ENCODE measurements at places on chromosomes 7 and 10.

DNA sequence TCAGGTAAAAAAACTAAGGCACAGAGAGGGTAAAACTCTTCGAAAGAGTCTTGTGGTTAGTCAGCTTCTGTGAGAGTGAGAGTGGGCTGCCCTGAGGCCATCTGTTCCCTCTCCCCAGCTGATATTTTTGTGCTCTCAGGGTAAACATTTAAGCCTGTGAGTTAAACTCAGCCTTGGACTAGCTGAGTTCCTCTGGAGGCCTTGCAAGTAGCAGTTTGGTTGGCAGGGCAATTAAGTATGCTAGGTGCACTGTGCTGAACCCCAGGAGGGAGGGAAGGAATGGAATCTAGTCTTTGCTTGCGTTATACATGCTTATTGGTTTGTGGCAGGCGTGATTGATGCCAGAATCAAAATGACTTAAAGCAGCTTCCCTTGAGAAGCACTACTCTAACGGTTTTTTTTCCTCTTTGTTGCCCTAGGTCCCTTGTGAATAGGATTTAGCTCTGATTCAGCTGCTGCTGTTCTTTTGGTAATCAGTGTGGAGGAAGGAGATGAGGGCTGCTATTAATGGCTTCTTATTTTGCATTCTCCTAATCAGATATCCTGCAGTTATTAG, 140.2 kb downstream of the AUTS2 start:
- DNase-seq = no peak

GRCh38 chr7:155994279-155994811, 182.1 kb upstream of the SHH start:
- DNase-seq = no peak

DNA sequence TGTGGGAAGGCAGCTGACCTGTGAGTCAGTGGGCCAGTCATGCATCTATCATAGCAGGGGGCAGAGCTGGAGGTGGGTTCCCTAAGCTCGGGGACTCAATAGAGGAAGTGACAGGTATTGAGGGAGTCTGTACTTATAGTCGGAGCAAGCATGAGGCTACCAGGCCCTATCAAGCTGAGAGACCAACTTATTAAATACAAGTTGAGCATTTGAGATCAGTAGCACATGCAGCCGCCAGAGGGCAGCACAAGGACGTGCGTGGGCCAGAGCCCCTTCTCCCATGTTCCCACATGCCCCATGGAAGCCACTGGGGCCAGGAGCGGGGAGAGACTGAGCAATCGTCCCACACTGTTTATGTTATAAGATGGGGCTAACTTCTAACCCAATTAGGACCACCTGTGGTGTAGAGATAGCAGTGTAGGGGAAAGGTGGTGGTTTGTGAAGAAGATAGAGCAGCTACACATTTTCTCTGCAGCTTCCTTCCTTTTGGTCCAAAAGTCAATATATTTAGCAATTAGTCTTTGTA, 13.0 kb upstream of the STK31 start:
- DNase-seq = no peak

DNA sequence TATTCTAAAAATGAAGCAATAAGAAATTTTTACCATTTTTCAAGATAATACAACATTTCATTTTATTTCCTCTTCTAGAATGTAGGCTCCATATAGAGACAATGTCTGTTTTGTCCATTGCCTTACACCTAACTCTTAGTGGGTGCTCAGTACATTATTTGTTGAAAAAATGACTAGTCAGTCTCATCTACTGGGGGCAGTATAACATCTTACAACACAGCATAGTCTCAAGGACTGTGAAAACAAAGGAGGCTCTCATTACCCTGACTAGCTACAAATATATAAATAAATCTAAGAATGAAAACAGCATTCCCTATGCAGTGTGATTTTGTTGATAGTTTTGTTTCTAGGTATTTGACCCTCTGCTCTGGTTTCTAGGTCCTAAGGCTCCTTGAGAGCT, 11.6 kb downstream of the CRPPA start:
- no peak for DNase-seq

DNA sequence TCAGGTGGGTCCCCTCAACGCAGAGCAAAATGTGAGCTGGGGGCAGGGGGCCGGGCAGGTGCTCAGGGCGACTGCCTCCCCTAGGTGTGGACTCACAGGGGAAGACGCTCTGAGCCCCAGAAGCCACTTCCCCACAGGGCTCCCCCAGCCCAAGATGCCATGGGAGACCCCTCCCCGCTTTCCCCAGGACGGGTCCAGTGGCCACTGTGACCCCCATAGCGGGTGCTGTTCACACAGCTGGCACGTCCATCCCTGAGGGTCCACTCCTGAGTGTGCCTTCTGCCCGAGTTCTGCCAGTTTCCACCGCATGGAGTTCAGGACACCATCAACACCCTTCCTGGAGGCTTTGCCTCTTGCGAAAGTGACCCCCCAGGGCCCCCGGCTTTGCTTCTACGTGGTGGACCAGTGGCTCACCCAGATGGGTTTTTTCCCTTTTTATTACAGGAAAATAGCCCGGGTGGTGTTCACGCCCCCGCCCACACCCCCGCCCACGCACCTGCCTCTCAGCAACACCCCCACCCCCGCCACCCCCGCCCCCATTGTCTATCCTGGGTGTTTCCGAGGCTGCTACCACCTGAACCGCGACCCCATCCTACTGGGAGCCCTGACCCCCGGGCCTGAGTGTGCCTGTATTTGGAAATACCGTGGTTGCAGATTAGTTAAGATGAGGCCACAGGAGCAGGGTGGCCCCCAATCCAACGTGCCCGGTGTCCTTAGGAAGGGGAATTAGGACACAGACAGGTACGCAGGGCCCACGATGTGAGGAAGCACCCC, 32.0 kb downstream of the ADAP1 start:
- no peak for DNase-seq

DNA sequence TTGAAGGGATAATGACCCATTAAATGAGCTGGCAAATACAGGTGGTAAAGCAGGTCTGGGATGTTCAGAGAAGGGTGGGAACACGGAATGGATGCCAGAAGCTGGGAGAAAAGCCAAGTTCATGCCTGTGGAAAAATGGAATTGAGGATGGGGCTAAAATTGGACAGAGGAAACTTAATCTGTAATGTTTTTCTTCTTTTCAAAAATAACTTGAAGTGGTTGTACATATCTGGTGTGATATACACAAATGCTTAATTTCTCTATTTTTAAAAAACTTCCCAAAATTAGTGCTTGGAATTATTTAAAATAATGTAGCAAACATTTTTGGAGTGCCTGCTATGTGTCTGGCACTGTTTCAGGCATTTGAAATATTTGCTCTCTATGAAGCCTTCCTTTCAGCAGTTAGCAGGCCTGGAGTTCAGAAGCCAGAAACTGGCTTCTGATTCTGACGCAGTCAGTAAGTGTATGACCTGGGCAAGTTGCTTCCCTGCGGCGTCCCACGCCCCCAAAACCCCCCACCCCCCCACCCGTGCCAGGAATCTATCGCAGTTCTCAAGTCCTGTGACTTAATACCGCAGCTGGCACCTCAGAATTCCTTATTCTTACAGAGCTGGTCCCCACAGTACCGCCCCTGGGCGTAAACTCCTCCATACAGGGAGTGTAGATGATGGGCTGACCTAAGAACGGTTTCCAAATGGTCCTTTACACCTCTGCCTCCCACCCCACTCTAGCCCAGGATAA, 828 bp upstream of the MALSU1 start:
- DNase-seq = no peak
